ENCODE measurements at places on chromosomes 12 and 14. TPM values are rescaled to one million over a fixed set of nuclear protein-coding genes. Genes with fewer than 3 reads are reported as not detected.
A peak's percentile ranks its signal among the peaks of the same experiment; 100 is the strongest.

Gene MANSC4
- total RNA-seq: not detected

DNA sequence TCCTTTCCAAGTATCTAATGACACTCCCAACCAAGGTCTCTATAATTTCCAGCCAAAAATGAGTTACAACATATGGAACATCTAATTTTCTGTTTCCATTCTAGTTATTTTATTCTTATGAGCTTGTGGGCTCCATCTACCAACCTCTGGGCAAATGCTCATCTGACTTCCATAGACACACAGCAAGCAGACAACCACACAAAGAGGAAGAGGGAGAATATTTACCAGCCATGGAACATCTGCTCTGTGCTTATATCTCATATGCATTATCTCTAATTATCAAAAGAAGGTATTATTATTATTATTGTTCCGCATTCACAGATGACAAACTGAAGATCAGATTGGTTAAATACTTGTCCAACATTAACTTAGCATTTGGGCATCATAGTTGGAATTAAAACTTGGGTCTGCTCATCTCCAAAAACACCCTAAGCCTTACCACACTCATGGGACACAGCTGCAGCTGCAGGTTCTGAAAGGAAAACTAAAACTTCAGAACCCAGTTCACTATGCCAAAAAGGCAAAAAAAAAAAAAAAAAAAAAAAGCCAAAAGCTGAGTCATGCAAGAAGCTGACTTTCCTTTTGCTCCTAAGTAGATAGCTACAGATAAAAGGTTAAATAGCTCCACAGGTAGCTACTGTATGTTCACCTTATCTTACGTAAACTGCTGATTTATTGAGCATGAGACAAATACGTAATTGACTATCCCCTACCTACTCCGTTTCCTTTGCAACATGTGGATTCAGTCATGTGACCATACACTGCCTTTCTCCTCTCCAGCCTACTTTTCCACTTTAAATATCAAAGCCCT is 23.6 kb upstream of the TCL1B start:
- no peak for DNase-seq

Gene TAS2R42
- total RNA-seq: not detected

- peak; percentile 72 for DNase-seq
Measured at GRCh38 chr12:19712041-19712440, 272.7 kb downstream of the AEBP2 start.

- peak; percentile 25 for DNase-seq
Measured at GRCh38 chr14:90678420-90678819, 137.8 kb downstream of the TTC7B start.

- no peak for DNase-seq
Measured at GRCh38 chr14:23042162-23042965, at the start of gene PSMB11. Gene PSMB11 (plus strand): TSS chr14:23042212. CDS start chr14:23042226, 14 bp downstream.

DNA sequence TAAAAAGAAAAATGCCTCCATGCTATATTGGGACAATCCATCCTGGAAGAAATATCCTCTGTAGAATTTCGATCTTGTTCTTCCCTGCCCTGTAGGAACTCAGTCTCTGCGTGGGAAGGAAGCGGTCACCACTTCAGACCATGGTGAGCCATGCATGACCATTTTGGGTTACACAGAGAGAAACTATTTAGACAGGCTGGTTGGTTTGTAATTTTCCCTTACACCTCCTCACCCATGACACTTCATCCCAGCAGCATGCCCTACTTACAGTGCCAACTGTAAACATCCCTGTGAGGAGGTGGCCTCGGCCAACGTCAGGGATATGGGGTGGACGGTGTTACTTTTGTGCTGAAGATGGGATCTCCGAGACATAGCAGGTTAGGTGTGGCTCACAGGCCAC is 121.4 kb downstream of the SMOC1 start:
- no peak for DNase-seq

DNA sequence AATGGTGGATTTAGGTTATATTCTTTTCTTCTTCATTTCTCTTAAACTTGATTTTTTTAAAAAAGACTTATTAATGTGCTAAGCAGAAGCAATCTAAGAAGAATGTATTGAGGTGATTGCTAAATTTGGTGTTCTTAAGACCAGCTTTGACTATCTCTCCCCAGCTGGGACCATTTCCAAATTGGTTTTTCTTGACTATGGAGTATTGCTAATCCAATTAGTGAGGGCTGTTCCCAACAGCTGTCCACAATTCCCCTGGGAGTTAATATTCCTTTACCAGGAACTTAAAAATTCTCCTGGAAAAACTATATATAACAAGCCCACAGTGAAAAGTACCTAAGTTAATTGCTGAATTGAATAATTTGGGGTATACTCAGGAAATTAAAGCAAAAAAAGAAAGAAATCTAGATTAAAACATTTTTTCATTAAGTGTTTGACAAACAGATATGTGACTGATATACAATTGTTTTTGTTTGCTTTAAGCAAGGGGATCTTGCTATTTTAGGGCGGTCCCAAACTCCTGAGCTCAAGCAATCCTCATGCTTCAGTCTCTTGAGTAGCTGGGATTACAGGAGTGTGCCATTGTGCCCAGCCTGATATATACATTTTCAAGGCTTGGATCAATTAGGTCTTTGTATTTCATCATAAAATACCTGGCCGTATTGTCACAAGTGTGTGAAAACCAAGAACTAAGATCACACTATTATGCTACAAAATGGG is 105.0 kb downstream of the FAR2 start:
- DNase-seq: peak; percentile 4

Gene SPIC
- total RNA-seq: not detected

Gene TPPP2
- total RNA-seq: not detected

- peak; percentile 6 for DNase-seq
Measured at GRCh38 chr12:127054531-127054930, 1212.4 kb upstream of the TMEM132C start.

Gene OR4K15
- not detected for total RNA-seq

DNA sequence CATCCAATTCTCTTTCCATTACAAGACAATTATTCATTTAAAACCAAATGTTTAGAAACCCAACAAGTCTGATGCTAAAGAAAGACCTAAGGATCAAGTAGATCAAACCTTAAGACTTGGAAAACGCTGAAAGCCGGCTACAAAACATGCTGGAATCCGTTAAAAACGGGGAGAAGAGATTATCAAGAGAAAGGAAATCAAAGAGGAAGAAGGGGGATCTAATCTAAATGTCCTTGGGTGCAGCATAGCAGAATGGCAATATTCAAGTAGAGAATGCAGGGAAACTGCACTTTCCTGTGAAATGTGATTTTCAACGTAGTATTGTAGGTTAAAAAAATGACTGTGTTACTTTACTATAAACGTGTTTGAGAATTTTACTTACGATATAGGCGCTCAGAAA is 1.3 kb downstream of the PPP1R13B start:
- no peak for DNase-seq

- DNase-seq: no peak
Measured at GRCh38 chr12:3671330-3672112, 81.4 kb downstream of the CRACR2A start.
